ENCODE measurements at places on chromosomes 7 and 10.

DNA sequence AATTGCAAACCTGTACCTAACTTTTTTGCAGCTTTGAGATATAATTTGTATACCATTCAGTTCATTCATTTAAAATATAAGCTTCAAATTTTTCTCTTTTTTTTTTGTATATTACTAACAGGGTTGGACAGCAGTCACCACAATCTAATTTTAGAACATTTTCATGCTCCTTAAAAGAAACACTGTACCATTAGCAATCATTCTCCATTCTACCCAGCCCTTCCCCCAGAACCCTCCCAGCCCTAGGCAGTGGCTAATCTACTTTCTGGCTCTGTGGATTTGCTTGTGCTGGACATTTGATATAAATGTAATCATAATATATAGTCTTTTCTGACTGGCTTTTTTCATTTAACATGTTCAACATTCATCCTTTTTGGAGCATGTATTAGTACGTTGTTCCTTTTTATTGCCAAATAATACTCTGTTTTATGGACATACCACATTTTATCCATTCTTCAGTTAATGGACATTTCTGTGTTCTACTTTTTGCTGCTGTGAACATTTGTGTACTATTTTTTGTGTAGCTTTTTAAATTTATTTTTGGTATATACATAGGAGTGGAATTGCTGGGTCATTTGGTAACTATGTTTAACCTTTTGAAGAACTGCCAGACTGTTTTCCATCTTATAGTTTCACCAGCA, 40.9 kb upstream of the ST7 start:
- no peak for DNase-seq

DNA sequence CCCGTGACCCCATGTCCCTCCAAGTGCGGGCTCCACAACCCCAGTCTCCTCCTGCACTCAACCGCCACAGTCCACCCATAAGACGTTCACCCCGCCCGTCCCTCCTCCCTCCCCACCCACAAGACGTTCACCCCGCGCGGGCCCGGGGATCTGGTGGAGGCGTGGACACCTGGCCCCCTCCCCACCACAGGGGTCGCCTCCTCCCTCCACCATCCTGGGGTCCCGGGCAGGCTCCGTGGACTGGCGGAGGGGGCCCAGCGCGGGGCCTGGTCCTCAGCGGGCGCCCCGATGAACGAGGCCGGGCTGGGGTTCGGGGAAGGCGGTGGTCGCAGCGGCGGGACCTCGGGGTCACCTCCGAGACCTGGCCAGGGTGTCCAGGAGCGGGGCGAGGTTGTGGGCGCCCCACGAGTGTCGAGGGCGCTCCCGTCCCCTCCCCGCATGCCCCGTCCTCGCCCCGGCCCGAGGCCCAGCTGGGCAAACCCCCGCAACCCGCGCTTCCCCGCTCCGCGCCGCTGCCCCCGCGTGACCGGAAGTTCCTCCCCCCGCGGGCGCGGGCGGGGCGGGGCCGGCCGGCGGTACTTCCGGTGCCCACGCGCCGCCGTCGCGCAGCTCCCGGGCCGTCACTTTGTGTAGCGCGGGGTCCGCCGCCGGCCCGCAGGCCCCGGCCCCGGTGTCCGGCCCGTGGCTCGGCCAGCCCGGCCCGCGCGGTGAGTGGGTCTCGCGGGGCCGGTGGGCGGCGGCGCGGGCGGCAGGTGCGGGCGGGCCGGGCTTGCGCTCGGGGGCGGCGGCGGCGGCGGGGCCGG, at the start of gene ZNF316:
Gene ZNF316, plus strand, starts transcription at position 578 of the 803 bp plus-strand sequence. CDS start 5,092 bp downstream, outside the sequence.
- peak; percentile 78 for DNase-seq

DNA sequence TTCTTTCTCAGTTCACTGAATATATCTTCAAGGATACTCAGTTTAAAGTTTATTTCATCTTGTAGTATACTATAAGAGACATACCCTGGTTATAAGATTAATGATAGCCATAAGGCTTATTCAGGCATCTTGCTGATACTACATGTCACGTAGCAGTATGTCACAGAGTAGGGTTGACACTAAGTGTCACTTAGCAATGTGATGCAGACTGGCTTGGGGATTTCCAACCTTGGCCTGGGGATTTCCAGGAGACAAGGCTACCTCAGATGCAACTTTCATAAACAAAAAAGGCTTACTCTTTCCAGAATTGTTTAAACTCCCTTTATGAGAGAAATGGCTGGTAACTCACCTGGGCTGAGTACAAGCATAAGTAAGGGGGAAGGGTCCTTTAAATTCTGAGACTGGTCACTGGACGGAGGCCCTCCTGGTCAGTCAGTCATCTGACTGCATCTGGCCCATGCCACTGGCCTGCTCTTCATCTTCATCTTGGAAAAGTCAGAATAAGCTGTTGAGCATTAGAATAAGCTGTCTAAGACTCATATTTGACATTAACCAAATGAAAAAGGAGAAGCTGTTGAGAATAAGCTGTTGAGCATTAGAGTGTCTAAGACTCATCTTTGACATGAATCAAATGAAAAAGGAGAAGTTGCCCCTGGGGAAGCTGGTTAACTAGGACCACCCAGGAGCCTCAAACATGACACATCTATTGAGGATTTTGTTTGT, 9.5 kb downstream of the SLC13A1 start:
- DNase-seq, result no peak

GRCh38 chr7:48875045-48875916, 49.1 kb upstream of the CDC14C start:
- DNase-seq, result peak; percentile 76

DNA sequence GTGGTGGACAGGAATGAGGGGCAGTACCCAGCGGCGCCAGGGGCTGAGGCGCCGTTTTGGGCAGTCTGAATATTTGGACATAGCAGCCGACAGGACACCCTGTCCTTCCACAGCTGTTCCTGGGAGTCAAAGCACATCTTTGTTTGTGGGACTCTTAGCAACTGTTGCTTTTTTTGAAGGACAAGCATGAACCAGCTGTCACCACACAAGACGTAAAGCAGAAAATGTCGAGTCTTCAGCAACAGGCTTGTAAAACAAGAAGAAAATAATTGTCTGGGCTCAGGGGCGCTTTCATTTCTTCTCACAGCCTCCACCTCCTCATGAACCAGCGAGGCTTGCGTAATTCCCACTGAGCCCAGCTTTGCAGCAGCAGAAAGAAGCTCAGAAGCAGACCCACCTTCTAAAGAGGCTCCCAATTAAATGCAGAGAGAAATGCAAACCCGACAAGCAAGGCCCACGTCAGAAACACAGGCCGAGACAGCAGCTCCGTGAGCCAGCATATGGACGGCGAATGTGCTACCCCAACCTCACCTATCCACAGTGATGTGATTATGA, 68.9 kb upstream of the DNAAF5 start:
- DNase-seq, result no peak

DNA sequence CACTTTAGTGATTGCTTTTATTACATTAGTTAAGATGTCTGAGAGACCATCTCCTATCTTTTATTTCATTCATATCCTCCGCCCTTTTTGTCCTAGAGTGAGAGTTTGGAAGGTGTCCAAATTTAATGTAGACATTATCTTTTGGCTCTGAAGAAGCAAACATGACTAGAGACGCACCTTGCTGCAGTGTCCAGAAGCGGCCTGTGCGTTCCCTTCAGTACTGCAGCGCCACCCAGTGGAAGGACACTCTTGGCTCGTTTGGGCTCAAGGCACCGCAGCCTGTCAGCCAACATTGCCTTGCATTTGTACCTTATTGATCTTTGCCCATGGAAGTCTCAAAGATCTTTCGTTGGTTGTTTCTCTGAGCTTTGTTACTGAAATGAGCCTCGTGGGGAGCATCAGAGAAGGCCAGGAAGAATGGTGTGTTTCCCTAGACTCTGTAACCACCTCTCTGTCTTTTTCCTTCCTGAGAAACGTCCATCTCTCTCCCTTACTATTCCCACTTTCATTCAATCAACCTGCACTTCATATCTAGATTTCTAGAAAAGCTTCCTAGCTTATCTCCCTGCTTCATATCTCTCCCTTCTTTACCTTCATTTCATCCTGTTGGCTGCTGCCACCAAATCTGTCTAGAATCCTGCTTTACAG, 10.4 kb upstream of the CLCN1 start:
- peak; percentile 50 for DNase-seq

DNA sequence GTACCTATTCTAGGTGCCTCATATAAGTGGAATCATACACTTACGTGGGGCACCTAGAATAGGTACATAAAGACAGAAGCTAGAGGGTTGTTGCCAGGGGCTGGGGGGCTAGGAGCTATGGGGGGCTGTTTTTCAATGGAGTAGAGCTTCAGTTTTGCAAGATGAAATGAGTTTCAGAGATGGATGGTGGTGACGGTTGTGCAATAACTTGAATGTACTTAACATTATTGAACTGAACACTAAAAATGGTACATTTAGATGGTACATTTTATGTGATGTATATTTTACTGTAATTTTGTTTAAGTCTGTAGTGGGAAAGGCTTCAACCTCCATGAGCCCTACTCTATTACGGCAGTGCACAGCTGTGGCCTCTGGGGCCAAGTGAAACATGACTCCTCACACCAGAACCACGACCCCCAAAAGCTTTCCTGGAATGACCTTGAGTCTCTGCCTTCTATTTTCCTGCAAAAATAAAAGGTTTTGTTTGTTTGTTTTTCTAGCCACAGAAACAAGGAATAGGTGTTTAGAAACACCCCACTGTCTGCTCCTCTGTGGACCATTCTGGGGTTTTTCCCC, 147.3 kb upstream of the PLXNA4 start:
- DNase-seq, result no peak

DNA sequence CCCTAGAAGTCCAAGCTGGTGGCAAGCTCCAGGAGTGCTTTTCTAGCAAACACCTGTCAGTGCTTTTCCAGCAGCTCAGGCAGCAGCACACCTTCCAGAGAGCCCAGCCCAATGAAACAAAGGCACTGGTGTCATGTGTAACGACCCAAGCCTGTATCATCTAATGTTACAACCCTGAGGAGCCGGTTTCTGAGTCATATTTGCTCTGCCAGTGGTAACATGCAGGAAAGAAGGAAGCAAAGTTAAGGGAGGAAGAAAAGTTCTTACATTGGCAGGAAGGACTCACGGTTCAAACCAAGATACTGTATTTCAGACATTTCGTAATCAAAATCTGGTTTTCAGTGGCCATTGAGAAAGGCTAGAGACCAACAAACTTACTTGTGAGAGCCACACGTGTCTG, at the start of gene ANKRD22:
Gene ANKRD22, minus strand, starts transcription at position 139 of the 400 bp plus-strand sequence. CDS start 237 bp downstream, outside the sequence.
- peak; percentile 11 for DNase-seq

DNA sequence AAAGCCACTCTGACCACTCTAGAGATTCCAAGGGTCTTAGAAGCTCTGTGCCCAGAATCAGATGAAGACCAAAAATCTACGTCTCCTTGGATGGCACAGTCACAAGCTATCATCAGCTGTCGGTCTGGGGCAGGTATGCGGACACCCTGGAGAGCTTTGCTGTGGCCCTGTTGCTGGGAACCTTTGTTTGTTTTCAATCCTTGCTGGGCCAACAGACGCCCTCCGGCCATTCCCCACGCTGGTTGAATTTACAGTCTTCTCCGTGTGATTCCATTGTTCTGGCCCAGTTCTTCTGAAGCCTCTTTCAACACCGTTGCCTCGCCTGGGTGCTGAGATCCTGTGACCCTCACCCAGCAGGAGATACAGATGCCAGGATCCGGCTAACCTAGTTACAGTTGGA, 149.4 kb upstream of the PFKP start:
- DNase-seq, result no peak

- no peak for DNase-seq
Observed at GRCh38 chr10:61841338-61841875, 60.1 kb upstream of the ARID5B start.

- peak; percentile 95 for DNase-seq
Observed at GRCh38 chr7:141649865-141650634, 51.9 kb downstream of the DENND11 start.

DNA sequence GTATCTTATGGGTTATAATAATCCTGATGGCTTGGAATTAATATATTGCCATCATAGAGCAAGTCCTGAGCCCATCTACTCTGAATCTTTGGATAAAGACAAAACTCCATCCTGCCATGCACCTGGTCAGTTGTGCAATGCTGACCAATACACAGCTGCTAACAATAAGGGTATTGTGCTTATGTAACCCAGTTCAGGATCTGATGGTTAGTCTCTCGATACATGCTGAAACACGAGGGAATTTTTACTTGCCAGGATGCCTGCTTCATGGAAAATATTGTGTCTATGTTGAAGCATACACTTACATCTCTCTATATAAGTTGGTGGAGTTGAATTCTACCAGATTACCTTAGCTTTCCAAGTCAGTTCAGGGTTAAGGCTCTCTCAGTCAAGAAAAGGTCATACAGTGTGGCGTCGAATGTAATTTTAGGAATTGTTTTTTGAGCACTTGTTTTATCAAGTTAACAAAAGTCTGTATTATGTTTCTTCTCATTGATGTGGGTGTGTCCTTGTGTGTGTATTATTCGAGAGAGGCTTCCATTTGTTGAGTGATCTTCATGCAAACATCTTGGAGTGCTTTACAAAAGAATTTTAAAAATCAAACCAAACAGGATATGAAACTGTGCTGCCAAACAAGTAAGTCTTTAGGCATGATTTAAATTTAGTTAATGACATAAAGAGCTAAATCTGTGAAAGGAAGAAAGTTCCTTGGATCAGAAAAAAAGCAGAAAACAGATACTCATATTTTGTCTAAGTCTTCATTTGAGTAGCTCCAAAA, 449.1 kb downstream of the SUGCT start:
- no peak for DNase-seq

DNA sequence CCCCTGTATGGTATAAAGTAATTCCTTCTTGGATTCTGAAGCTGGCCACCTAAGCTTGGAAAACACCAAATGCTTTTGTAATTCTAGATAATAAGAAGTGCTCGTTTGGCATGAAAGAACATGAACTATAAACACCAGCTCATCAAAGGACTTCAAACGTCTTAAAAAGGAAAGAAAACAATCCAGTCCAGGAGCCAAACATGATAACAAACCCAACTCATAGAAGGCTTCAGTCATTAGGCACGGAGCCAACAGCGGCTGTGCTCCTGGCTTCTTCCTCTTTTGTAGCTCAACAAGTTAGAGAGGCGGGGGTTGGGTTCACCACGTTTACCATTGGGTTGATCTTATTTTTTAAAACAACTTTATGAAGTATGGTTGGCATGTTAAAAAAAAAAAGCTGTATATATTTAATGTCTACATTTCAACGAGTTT, 56.4 kb upstream of the ECHDC3 start:
- peak; percentile 92 for DNase-seq

GRCh38 chr10:89337484-89337883, 9.7 kb downstream of the IFIT3 start:
- peak; percentile 48 for DNase-seq

DNA sequence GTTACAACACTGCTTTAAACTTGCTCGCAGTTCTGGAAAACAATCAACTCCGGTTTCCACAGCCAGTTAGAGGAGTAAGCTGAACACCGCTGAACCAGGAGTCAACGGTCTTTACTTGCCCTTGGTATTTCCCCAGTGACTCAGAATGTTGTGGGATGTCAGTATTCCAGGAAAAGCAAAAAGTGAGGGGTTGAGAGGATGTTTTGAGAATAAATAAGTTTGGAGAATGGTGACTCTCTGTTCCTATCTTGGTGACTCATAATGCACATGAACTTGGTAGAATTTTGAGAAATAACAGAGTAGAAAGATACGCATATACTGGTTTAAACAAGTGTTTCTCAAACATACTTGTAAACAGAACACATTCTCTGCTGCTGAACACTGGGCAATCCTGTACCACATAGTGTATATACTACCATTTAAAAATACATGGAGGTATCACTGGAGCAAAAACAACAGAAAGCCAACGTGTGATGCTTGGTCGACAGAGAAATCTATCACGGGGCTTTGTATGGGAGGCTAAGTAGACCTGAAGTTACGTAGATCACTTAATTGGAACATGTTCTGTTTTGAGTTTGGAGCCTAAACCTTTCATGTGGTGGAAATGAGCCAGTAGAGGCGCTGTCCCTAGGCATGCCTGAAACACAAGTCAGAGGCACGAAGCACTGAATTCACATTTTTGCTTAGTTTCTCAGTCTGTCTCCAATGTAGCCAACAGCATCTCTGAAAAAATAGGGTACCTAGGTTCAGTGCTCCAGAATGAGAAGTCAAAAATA, 534.3 kb downstream of the PARD3 start:
- peak; percentile 96 for DNase-seq
